ENCODE measurements at places on chromosomes 12 and 14.

GRCh38 chr14:23704890-23705289 is 68.7 kb downstream of the DHRS2 start:
- no peak for DNase-seq

GRCh38 chr14:24952851-24953666 is 96.9 kb downstream of the STXBP6 start:
- no peak for DNase-seq

DNA sequence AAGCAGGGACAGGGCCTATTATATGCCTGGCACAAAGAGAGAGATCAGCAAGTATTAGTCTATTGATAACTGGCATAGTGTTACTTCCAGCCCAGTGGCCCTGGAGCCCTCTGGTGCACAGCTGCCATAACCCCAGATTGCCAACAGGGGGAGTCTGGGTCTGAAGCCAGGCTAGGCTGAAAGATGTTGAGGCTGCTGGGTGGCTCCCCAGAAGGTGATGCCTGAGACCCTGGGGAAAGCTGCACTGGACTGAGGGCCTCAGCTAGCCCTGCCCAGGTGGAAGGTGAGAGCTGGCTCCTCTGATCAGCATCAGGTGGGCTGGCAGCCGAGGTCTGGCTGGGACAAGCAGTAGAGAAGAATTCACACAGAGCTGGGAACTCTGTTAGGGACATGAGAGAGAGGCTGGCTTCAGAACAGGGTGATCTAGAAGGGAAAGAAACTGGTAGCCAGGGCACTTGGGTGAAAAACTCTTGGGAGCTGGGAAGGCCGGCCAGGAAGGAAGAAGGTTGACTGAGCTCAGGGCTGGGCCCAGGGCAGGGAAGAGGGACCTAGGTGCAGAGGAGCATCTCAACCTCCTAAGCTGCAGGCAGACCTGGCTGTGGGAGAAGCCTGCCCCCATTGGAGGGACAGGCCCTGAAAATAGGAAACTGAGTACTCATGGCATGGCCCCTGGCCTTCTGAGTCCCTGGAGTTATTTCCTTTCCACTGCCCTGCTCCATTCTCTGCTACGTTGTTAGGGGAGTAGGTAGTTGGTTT is 3.9 kb downstream of the GZMH start:
- DNase-seq = peak; percentile 8

GRCh38 chr12:41188841-41189394 is 798 bp downstream of the PDZRN4 start:
- no peak for DNase-seq

GRCh38 chr12:97394657-97395056 is 67.9 kb upstream of the RMST start:
- no peak for DNase-seq

GRCh38 chr12:64583771-64584421 is 26.4 kb upstream of the RASSF3 start:
- no peak for DNase-seq

- DNase-seq = no peak
These were observed 153.1 kb downstream of the ALG10B start for GRCh38 chr12:38469715-38470114.

DNA sequence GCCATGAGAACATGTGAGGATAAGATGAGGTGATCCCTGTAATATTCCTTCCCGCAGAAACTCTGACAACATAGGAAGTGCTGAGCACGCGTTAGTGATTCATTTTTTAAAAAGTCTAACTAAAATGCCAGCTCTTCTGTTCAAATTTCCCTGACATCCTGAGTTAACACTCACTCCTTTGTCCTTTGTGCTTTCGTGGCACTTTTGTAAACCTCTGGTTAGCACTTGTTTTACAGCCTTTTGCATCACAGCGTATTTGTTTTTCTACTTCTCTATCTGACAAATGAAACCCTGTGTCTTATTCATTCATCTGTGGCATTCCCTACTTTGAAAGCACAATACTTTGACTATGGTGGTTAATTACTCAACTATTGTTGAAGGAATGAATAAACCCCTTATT is 313.6 kb downstream of the NUAK1 start:
- no peak for DNase-seq

DNA sequence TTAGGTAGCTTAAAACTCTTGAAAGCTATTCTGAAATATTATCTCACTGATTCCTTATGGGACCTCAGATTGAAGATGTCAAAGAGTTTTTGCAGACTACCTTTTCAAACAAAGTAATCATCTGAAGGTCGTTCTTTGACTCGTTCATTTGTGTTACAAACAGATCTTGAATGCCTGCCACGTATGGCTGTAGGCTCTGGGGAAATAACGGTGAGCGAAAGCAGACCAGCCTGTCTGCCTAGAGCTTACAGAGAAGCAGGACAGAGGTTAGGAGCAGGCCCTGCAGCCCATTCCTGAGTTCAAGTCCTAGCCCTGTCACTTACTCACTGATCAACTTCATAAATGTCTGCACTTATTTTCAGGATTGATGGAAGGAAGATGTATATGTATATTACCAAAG is 83.6 kb downstream of the FLRT2 start:
- no peak for DNase-seq

Measured in effector CD8-positive, alpha-beta T cell (primary cell).